ENCODE measurements at places on chromosomes 3 and 15. TPM values are rescaled to one million over a fixed set of nuclear protein-coding genes. Genes with fewer than 3 reads are reported as not detected.

- no peak for DNase-seq
Observed at GRCh38 chr3:181358060-181358459, 353.7 kb upstream of the SOX2 start.

DNA sequence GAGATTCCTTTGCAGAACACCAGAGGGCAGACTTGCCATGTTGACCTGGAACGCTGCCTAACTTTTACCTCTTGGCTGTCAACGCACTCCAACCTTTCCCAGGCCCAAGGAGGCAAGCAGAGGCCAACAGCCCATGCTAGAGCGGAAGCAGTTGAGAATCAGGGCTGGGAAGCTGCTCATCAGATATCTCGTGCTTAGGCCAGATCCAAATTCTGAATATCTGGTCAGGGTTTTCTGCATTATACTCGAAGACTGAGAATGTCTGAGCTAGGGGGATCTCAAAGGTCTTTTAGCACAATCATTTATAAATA, 2.5 kb downstream of the XIRP1 start:
- peak; percentile 54 for DNase-seq

The GRIP2 gene
- total RNA-seq = not detected

The PLCB2 gene
- total RNA-seq = 1.3 TPM

All from Daoy (cell line).